Right cardiac atrium (tissue), 5 donors: ENCODE measurements at places on chromosomes 11 and 22. TPM values are rescaled to one million over a fixed set of nuclear protein-coding genes. Genes with fewer than 3 reads are reported as not detected.

- DNase-seq, result no peak
Observed at GRCh38 chr11:124329787-124330478, 9.9 kb upstream of the OR8D2 start.

- no peak for DNase-seq
Observed at GRCh38 chr11:80512491-80512890, 1071.7 kb upstream of the TENM4 start.

- no peak for DNase-seq
Observed at GRCh38 chr11:72328366-72329224, 84.6 kb upstream of the PHOX2A start.

DNA sequence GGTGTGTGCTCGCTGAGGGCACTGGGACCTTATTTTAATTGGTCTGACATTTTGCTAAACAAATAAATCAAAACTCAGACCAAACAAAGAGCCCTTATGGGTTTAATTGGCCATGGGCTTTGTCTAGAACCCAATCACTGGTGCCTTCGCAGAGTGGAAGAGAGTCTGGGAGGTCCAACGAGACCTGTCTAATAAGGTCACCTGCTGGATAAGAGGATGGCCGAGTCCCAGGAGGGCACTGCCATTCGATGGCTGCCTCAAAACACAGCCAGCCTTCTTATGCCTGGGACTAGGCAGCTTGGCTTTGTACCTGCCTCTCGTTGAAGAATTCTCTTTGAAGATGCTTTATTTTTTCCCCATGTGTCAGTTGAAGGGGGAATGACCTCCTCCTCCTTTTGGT lies 171.1 kb downstream of the CEP164 start:
- no peak for DNase-seq

- DNase-seq, result peak; percentile 10
Observed at GRCh38 chr11:88103337-88104206, 71.7 kb downstream of the RAB38 start.

GRCh38 chr11:64499261-64500004 lies 91.6 kb upstream of the SLC22A12 start:
- DNase-seq, result no peak

GRCh38 chr22:29216011-29216872 lies 10.5 kb downstream of the EMID1 start:
- no peak for DNase-seq

GRCh38 chr22:33476716-33477115 lies 418.5 kb upstream of the SYN3 start:
- DNase-seq, result no peak

DNA sequence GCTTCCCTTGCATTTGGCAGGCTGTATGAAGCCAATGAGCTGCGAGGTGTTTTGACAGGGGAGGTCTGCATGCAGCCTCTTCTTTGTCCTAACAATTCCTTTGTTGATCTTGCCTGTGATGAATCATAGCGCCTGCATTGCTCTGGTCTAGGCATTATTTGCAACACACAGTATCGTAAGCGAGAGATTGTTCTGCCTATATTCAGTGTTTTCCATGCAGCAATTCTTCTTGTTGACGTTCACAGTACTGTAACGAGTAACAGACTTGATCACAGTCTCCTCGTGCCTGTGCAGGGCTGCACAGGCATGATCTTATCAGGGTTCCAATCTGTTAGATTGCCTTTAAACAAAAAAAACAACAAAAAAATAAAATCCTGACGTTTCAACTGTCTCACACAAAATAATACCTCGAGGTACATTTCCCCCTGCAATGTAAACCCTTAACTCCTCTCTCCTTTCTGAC lies 13.9 kb upstream of the ADSL start:
- DNase-seq, result no peak

DNA sequence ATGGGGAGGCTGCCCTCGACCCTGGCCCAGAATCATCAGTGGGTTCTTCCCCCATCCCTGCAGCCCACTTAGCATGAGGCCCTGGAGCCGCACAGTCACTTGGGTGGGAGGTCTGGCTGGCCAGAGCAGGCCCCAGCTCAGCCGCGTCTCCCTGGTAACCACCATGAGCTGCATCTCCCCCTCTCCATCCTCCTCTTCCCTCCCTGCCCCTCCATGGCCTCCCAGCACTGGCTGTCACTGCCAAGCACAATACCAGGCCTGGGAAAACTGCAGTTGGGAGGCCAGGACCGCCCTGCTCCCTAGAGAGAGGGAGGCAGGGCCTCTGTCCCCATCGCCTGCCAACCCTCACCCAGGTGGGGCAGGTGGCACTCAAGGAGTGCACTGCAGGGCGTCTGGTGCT lies 8.0 kb downstream of the CSDC2 start:
- DNase-seq, result no peak

GRCh38 chr11:122816761-122817520 lies 21.4 kb upstream of the CRTAM start:
- no peak for DNase-seq

GRCh38 chr22:30104501-30105156 lies 24.4 kb downstream of the HORMAD2 start:
- no peak for DNase-seq

Gene HEPHL1
- not detected for total RNA-seq

Gene DEUP1
- not detected for total RNA-seq

Gene PRCP
- total RNA-seq, result 85.4 TPM

Gene KCNJ11
- 9.2 TPM for total RNA-seq

Gene SMIM35
- not detected for total RNA-seq

Gene HEPACAM
- total RNA-seq, result 0.37 TPM

Gene GRK3
- 11.0 TPM for total RNA-seq

Gene AGBL2
- total RNA-seq, result 0.43 TPM

Gene MYOD1
- not detected for total RNA-seq
